KBM-7 (cell line): ENCODE measurements at places on chromosomes 13 and 19.

GRCh38 chr13:103952183-103952582 is 886.0 kb upstream of the SLC10A2 start:
- DNase-seq = no peak

DNA sequence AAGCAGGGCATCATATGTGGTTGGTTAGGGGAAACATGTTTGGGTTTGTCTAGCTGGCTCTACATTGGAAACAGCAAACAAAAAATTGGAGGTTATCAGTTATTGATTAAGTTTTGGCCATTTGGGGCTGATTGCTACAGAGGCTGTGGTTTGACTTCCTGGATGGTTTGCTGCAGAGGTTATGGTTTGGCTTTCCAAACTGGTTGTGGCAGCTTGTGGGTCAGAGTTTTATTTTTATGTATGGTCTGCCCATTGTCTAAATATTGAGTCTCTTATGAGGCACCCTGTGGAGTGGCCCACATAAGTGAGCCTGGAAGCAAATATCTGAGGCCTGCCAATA is 261.6 kb downstream of the GPC5 start:
- DNase-seq = no peak

GRCh38 chr13:35712907-35713761 is 236.6 kb upstream of the MAB21L1 start:
- no peak for DNase-seq

DNA sequence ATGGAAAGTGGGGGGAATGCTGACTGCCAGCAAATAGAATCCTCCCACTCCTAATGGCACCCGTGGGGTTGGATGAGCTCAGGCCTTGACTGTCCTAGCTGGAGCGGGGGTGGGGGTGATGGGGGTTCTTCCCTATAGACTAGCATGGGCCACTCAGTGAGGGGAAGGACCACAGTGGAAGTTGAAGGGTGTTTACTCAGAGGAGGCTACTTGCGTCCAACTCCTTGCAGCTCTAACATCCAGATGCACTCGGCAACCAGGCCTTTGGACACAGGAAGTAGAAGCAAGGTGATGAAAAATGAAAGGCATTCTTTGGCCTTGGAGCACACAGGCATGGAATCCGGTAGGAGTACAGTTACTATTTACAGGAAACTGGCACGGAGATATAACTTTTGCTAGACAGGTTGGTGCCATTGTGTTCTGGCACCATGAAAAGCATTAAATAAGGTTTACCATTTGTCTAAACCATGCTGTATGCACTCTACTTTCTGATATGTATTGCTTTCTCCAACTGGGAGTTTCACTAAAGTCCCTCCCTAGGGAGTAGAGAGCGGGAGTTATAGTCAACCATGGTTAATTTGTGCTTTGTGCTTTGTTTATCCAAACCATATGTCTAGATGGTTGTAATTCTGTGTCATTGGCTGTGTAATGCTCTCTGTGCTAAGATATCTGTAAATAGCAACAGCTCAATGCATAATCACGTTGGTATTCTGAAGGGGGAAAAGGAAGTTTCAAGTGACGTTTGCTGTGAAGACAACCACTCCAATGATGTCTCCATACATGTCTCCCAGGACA is 125.3 kb downstream of the TSHZ3 start:
- no peak for DNase-seq

DNA sequence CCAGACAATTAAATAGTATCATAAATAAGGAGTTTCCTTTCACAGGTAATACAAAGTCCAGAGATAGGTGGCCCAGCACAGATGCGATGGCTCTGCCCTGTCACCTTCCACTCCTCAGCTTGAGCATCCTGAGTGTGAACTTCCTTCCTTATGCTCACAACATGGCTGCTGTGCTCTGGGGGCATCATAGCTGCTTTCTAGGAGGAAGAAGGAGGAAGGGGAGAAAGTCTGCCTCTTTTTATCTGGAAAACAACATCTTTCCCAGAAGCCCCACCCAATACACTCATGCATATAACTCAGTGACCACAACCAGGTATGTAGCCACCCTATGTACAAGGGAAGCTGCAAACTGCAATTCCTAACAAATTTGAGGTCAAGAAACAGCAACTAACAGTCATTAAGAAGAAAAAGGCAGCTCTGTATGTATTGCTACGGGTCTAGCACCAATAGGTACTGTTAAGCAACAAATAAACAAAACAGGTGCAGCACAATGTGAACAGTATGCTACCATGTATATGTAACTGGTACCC is 201.2 kb upstream of the UBL3 start:
- peak; percentile 15 for DNase-seq

GRCh38 chr13:75318138-75318833 is 163.7 kb downstream of the TBC1D4 start:
- DNase-seq = no peak

DNA sequence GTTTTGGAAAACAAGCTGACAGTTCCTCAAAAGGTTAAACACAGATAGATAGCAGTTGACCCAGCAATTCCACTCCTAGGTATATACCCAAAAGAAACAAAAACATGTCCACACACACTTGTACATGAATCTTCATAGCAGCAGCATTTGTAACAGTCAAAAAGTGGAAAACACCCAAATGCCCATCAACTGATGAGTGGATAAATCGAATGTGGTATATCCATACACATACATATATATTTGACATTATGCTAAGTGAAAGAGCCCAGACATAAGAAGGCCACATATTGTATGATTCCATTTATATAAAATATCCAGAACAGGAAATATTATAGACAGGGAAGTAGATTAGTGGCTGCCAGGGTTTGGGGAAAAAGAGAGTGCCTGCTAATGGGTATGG is 7.9 kb upstream of the HMGB1 start:
- no peak for DNase-seq

GRCh38 chr19:50325310-50326100 is 3.7 kb downstream of the KCNC3 start:
- DNase-seq = peak; percentile 65

DNA sequence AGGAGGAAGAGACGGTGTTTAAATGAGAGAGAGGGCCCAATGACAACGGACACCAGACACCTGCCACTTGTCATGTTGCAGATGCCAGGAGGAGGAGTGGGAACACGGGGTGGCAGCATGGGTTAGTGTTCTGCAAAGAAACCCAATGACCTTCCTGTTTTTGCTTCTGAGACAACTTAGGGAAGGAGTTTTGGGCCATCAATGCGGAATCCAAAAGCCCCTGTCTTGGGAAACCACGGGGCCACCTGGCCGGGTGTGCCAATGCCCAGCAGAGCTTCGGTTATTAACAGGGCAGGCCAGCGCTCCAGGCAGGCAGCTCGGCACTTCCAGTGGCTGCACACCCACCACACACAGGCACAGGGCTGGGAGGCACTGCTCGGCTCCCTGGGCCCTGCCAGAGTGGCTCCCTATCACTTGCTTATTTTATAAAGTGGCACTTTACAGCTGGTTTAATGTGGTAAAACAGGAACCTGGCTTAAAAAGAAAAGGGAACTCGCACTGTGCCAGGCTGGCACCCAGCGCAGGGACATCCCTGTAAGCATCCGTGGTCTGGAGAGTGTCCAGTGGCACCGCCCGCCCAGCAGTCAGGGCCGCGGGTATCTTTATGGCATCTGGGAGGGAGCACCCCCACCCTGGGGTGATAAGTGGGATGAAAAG is 19.1 kb downstream of the ELL start:
- peak; percentile 57 for DNase-seq

GRCh38 chr13:100724568-100724967 is 50.0 kb upstream of the TMTC4 start:
- no peak for DNase-seq

DNA sequence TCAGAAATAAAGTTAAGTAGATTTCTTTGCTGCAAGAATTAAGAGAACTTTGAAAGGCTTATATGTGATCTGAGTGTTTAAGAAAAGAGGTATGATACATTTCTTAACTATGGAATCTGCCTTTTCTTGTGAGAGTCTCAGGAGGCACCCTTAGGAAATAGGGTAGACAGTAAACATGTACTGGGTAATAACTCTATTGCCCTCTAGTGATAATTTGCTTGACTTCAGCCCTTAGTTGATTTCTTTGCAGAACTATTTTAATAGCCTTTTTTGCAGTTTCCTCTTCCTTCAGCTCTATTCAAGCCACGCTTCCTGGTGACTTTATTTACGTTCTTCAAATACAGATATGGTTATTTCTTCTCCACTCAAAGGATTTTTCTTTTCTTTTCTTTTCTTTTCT is 37.0 kb upstream of the CCNA1 start:
- DNase-seq = peak; percentile 68

- DNase-seq = no peak
Observed at GRCh38 chr13:79185580-79185979, 220.5 kb downstream of the RBM26 start.

DNA sequence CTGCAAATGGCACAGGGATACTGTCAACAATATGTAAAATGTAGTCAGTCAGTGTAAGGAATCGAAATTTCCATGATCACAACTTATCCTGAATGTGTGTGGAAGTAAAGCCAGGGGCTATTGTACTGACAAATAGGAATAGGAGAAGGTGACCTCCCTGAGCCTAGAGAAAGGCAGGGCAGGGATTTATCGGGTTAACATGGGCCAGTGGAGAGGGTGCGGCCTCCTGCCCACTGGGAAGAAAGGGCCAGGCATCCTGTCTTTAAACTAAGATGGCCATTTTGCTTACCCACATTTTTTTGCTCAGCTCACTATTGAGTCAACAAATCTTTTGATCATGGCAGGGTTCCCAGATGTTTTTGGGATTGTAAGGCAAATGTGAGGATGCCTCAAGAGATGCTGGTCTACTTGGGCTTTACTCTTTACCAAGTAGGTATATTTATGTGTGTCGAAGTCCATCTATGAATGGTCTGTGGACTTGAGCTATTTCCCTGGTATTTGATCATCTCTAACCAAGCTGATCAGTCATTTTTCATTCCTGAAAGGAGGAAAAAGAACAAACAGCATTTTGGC is 116.6 kb upstream of the RNF113B start:
- no peak for DNase-seq

DNA sequence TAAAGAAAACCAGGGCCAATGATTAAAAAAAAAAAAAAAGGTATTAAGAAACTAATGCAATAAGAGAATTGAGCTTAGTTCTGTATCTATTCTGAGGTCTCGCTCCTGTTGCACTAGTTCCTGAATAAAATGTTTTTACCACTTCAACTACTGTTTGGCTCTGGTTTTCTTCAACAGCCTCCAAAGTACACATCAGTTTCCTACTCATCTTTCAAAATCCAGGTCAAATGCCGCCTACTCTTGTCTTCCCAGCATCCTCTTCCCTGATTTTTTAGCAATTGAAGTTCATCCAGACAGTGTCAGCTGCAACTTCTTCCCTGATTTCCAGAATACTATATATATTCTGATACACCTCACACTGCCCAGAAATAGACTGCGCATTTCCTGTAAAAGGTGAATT is 1.4 kb upstream of the RCBTB1 start:
- DNase-seq = no peak

- DNase-seq = no peak
Observed at GRCh38 chr13:72692884-72693514, 34.4 kb downstream of the MZT1 start.

DNA sequence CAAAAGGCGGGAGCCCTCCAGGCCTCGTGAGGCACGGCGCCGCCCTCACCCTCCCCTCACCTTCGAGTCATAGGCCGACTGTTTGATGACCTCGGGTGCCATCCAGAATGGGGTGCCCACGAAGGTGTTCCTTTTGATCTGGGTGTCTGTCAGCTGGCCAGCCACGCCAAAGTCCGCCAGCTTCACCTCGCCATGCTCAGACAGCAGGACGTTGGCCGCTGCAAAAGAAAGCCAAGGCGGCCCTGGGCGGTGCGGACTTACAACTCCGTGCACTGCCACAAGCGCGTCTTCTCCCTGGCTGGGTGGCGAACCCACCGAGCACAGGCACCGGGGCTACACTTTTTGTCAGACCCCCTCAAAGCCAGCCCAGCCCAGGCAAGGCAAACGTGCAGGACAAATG is 102.1 kb downstream of the STK24 start:
- no peak for DNase-seq

DNA sequence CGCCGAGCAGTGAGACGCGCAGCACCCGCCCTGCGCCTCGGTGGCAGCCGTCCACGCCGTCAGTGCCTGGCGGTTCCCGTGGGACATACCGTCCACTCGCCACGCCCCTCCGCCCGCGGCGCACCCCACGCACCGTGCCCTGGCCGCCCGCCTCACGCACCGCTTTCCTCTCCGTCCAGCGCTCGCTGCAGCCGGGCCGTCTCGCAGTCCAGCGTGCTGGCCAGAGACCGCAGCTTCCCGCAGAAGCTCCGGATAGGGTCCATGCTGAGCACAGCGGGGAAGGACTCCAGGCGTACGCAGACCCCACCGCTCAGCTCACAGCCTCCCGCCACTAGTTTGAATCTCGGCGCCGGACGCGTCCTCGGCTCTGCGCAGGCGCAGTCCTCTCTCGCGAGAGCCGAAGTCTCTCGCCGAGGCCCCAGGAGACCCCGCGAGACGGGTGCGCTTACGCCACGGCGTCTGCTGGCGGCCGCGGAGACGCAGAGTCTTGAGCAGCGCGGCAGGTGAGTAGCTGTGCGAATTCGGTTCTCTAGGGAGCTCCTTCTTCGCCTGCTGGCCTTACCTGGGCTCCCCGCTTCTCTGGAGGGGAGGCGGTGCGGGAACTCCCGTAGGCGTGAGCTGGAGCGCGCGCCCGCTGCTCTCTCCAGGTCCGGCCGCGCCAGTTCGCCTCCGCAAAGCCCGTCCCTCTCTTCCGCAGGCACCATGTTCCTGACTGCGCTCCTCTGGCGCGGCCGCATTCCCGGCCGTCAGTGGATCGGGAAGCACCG is at the start of the genes MRPL57 and SKA3:
TSS of gene MRPL57 (plus strand) at position 444 of the 767 bp plus-strand sequence. CDS start at position 703, 259 bp downstream.
TSS of gene SKA3 (minus strand) at position 338 of the 767 bp plus-strand sequence. CDS start at position 263, 75 bp downstream.
- DNase-seq = peak; percentile 96

GRCh38 chr19:10238172-10238783 is 7.1 kb upstream of the S1PR2 start:
- DNase-seq = peak; percentile 35

- DNase-seq = no peak
Observed at GRCh38 chr13:75881109-75881775, 245.1 kb downstream of the LMO7 start.

DNA sequence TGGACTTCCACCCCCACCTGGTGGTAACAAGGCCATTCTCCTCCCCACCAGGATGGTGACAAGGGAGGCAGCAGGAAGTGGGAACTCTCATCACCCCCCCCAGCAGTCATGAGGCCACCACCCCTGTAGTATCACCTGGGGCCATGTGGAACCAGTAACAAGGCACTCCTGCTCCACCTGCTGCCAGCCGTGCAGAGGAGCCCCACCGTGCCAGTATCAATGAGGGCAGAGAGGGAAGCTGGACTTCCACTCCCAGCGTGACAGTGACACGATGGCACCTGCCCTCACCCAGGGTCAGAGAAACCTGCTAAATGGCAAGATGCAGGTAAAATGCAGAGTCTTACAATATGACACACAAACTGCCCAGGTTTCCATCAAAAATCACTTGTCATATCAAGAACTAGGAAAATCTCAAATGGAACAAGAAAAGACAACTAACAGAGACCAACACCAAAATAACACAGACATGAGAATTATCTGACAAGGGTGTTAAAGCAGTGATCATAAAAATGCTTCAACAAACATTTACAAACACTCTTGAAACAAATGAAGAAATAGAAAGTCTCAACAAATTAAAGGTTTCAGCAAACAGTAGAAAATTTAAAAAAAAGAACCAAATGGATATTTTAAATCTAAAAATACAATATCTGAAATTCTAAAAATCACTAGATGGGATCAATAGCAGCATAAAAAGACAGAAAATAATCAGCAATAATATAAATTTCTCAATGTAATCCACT is 9.1 kb upstream of the SPACA7 start:
- no peak for DNase-seq

GRCh38 chr13:107459430-107459829 is 755.9 kb downstream of the LIG4 start:
- no peak for DNase-seq
